Activated naive CD4-positive, alpha-beta T cell treated with anti-CD3 and anti-CD28 coated beads, Interleukin-2, amount 10 ng/mL, durations not matched to agents 7 days and 5 days (primary cell): ENCODE measurements at places on chromosomes 6 and 20.

GRCh38 chr6:138512609-138513008, 13.3 kb upstream of the NHSL1 start:
- no peak for DNase-seq

DNA sequence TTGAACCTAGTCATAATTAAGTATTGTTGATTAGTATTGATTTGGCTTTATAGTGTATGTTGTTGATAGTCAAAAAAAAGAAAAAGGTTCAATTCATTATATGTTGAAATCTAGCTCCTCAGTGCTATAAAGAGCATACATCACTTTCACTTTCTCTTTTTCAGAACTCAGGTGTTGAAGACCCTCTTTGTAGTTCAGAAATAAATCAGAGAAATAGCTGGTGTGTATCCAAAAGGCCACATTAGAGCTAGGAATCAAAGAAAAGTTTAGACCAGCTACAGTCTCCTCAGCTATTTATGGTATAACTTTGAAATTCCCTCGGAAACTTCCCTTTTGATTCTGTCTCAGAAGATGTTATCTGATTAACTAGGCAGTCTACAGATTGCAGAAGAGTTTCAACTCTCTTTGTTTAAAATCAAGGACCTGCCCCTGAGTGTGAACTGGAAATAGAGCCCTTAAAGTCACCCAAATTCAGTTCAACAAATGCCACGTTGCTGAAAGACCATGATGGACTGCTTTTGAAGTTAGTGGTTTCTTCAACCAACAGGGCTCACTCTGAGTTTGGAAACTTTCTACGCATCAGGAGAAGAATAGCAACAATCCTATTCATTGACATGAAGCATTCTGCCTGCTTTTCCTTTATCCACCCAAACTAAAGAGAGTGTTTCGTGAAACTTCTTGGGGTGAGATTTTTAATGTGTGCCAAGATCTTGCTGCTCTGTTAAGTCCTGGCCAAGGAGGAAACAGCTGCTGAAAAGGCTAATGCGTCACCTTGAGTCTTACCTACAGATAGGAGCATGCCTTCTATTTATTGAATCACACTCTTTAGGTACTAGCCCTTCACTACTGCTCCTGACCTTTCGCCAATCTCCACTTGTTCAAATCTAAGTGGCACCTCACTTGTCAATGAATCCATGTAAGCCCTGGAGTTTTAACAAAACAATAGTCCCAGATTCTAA, 111.7 kb downstream of the TNFRSF21 start:
- DNase-seq: no peak

DNA sequence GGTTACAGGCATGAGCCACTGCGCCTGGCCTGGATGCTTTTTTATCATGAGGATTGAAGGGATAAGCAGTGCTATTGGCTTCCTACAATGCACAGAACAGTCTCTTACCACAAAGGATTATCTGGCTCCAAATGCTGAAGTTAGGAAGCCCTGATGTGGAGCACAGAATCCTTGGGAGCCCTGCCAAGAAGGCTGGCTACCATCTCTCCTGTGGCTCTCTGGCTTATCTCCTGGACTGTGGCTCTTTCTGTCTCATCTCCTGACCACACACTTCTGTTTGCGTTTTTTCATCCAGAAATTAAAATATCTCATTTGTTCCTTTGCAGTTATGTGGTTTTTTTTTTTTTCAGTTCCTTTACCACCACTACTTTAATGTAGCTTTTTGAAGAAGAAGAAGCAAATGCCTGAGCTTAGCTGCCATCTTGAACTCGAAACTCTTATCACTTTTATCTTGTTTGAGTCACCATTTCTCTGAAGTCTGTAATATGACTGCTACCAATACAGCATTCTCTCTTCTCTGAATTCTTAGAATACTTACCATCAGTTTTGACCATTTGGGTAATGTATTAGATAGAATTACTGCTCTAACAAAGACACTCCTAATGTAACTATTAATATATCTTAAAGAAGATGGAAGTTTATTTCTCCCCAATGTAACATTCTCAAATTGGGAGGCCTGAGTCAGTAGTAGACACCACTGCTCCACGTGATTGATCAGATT, 1044.7 kb downstream of the KIF16B start:
- DNase-seq: no peak

DNA sequence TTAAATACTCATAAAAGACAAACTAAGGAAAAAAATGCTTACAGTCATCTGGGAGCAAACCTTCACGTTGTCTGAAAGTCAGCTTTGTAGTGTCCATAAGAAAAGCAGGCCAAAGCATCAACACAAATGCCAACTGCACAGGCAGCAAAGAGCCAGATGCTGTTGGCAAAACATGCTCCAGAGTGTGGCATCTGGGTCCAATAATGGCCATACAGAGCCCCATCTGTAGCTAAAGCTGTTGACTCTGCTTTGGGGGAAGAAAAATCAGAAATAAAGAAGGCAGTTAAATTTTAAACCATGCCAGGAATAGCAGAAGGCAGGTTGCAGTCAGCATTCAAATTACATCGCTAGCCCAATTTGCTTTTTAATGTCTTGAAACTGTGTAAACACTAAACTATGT, 776.3 kb downstream of the EYS start:
- no peak for DNase-seq

GRCh38 chr6:107079429-107079828, 35.9 kb downstream of the BEND3 start:
- no peak for DNase-seq

- DNase-seq: no peak
Measured at GRCh38 chr6:8556370-8557013, 121.1 kb upstream of the SLC35B3 start.
